ENCODE measurements at places on chromosomes 3 and 15.
A peak's percentile ranks its signal among the peaks of the same experiment; 100 is the strongest.

DNA sequence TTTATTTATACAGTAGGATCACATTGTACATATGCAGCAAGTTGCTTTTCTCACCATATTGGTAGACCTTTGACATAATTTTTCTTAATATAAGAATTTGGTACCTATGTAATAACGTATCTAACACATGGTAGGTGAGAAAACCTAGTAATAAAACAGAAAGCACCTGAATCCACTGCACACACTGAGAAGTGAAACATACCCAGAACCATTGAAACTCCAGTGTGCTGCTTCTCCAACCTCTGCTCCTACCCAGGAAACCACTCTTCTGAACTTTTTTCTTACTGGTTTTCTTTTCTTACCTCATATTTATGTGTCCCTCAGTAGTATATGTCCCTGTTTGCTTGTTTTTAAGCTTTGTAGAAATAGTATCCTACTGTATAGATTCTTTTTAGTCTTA, 293.0 kb downstream of the UBE2E2 start:
- DNase-seq, result no peak

DNA sequence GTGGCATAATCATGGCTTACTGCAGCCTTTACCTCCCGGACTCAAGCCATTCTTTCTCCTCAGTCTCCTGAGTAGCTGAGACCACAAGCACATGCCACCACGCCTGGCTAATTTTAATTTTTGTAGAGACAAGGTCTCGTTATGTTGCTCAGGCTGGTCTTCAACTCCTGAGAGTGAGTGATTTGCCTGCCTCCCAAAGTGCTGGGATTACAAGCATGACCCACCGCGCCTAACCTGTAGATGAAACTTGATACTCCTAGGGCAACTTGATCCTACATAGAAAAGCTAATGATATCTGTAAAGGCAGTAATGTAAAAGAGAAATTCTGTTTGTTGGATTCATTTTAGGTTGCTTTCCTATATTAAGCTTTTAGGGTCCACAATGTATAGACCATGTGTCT, 391.9 kb upstream of the THRB start:
- no peak for DNase-seq

GRCh38 chr3:159881828-159882309, 106.8 kb upstream of the IL12A start:
- no peak for DNase-seq

DNA sequence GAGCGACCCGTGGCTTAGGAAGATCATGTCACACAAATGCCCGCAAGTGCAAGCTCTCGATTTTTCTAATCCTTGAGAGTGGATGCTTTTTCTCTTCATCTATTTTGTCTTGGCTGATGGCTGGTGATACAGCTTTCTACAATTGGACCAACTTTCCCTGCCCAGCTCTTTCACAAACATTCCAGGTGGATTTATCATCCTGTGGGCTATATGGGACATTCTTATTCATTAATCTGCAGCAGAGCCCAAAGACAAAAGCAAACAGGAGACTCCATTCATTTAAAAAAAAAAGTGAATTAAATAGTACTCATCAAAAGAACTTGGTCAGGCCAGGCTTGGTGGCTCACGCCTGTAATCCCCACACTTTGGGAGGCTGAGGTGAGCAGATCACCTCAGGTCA, 14.2 kb upstream of the TSEN2 start:
- no peak for DNase-seq

- no peak for DNase-seq
These were observed 4.6 kb downstream of the PARP3 start for GRCh38 chr3:51946796-51947195.

DNA sequence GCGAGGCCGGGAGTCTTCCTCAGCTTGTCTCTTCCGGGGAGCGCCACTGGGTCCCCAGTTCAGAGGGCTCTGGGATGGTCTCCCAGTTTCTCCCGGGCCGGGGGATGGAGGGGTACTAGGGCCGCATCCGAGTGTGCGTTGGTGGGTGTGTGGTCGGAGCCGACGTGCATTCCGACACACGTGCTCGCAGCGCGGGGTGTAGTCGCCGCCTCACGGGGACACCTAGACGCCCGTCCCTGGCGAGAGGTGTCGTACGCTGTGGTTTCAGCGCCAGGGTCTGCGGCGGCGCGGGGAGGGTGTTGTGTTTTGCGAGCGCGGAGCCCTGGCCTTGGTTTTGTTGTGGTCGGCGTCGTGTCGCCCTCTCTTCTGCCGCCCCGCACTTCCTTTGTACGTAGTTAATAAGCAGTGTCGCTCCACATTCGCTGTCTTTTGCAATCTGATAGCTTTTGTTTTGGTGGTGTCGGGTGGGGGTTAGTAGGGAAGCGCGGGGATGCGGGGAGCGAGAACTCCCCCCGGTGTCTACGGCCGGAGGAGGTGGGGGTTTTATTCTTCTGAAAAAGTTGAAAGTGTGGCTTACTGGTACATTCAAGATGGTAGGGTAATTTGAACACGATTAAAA, 2.2 kb downstream of the IGF1R start:
- peak; percentile 42 for DNase-seq

DNA sequence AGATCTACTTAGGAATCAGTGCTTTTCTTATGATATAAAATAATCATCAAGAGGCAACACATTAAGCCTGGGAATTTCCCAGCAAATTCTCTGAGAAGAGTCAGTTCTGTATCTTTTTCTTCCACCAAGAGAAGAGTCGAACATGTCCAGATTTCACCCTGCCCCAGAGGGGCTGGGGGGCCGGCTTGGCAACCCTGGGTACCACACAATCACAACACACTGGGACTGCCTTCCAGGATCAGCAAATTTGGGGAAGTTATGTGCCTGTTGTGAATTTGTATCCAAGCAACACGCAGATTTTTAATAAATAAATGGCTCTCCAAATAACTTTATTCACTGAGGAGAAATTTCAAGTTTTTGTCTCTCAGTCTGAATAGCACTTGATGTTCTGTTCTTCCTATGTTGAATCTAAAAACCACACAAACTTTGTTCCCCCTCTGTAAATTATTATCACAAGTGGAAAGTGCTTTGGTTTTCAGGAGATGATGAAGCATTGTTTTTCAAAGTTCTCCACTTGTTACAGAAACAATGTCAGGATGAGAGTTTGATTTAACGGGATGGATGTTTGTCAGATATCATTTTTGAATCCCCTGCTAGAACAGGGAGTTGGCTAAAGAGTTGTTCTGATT, 357.2 kb downstream of the ZNF385D start:
- peak; percentile 59 for DNase-seq

DNA sequence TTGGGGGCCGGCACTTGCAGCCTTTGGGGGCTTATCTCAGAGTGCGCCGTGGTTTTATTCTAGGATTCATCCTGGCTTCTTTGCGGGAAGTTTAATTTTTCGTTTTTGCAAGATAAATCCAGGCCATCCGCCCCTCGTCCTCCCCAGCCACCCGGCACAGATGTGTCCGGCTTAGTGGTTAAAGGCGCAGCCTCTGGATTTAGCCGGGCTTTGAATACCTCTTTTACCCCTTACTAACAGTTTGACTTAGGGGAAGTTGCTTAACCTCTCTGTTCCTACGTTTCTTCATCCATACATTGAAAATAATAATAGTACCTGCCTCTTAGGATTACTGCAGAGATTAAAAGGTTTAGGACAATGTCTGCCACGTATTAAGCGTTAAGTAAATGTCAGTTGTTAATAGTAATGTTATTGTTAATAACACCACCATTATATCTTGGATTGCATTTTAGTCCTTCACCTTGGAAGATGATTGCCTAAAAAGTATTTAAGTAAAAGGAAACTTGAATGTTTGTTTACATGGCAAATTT, 714 bp downstream of the ECT2 start:
- DNase-seq, result peak; percentile 46

GRCh38 chr3:32354362-32354778, 37.3 kb upstream of the CMTM7 start:
- no peak for DNase-seq

DNA sequence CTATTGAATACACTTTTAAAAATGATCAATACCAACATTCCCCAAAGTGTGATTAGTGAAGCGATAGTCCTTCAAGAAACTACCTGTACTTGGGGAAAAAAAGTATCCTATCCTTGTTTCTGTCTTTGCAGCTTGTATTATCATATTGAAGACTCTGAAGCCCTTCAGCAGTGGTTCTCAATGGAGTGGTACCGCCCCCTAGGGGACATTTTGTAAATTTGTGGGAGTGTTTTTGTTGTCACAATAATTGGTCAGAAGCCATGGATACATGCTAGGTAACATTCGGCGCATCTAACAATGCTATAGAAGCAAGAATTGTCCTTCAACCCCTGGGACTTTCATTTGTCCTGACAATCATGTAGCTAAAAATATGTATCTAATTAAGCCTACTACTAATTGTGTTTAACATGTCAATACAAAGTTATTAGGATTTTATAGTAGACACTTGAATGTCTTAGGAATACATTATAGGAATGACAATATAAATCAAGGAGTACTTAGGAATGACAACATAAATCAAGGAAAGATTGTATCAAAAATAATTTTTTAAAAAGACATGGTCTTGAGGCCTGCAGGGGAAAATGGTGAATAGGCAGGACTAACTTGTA, 53.7 kb downstream of the NMD3 start:
- DNase-seq, result no peak

DNA sequence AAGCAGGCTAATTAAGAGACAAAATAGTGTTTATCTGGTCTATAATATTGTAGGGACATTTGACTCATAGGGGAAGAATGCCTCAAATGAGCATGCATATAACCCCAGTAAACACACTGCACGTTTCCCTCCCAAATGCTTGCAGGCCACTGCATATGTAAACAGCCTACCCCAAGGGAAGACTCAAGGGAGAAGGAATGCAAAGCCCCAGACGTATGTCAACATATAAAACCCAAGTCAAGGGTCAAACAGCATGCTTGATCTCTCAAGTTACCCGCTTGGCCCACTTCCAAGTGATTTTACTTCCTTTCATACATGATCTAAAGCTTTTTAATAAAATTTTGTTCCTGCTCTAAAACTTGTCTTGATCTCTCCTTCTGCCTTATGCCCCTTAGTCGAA, 1090.0 kb downstream of the OTOL1 start:
- DNase-seq, result no peak

DNA sequence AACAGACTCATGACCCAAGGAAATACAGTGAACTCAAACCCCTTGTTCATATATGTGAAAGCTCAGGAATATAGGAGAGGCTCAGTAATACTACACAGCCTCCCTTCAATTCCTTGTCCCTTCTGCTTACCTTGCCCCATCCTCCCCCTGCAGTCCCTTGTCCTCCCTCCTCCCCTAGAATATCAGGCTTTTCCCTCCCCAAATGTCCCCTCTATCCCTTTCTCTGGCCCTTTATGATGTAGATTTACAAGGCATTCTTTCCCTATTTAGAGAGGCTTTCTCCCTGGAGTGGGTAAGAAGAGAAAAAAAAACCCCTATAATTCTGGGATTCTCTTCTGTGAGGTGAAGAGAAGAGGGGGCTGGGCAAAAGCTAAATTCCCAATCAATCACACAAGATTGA, 64.9 kb upstream of the KBTBD8 start:
- DNase-seq, result no peak
